HFFc6 (cell line): ENCODE measurements at places on chromosomes 3 and 15.
A peak's percentile ranks its signal among the peaks of the same experiment; 100 is the strongest.

- DNase-seq = no peak
Observed at GRCh38 chr3:167754049-167754448, 18.5 kb downstream of the SERPINI1 start.

- DNase-seq = no peak
Observed at GRCh38 chr3:131007256-131007655, 19.4 kb downstream of the ASTE1 start.

GRCh38 chr3:146501752-146502151, 32.4 kb upstream of the PLSCR2 start:
- DNase-seq = no peak

- DNase-seq = no peak
Observed at GRCh38 chr3:111284503-111285183, 213.0 kb downstream of the NECTIN3 start.

- no peak for DNase-seq
Observed at GRCh38 chr3:65762235-65762580, 276.5 kb downstream of the MAGI1 start.

- DNase-seq = peak; percentile 22
Observed at GRCh38 chr3:81545572-81545971, 215.9 kb downstream of the GBE1 start.

GRCh38 chr15:66306381-66306780, 13.0 kb downstream of the DIS3L start:
- DNase-seq = no peak

DNA sequence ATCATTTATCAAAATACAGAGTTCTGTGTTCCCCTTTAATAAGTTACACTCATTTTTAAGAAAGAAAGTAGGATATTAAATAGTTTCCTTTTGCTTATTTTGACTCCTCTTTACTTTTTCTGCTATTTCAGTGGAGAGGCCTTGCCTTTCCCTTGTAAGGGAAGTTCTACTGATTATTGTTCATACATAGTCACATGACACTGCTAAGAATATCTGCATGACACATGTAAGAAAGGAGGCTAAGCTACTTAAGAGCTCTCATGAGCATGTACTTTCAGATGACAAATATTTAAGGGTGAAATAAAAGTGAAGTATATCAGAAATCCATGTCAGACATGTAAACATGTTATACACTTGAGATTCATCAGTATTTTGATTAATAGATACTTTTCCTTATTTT, 39.0 kb downstream of the MYRIP start:
- DNase-seq = no peak

DNA sequence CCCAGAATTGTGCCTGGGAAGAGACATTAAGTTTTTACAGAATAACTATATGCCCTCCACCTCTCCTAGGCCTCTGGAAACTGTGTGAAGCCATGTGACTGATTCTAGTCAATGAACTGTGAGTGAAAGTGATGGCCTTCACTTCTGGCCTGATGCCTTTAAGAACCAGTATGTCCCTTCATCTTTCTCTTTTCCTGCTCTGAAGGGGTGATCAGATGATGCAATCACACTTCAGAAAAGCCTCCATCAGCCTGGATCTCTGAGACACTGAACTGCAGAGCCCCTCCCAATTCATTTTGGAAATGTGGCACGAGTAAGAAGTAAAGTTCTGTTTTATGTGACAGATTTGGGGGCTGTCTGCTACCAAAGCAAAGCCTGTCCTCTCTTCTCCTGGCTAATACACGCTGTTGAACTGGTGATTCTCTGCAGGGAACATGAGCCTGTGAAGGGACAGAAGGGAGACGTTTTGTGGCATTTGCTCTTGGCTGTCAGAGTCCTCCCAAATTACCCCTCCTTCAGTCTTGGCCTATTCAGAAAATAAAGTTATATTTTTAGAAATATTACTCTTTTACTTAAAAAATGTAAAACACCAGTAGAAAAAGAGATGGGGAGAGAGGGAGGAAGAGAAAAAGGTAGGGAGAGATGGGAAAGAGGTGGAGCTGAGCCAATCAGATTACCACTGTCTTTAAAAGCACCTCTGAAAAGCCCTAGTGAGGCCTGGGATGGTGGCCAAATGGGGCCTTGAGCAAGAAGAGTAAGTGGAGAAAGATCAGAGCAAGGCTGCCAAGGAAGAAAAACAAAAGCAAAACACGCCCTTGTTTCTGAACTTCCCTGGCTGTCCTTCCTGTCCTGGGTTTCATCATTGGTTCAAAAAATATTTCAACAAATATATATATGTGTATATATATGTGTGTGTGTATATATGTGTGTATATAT, 40.9 kb upstream of the RYK start:
- DNase-seq = peak; percentile 65

- no peak for DNase-seq
Observed at GRCh38 chr3:59317386-59317785, 267.6 kb upstream of the CFAP20DC start.

DNA sequence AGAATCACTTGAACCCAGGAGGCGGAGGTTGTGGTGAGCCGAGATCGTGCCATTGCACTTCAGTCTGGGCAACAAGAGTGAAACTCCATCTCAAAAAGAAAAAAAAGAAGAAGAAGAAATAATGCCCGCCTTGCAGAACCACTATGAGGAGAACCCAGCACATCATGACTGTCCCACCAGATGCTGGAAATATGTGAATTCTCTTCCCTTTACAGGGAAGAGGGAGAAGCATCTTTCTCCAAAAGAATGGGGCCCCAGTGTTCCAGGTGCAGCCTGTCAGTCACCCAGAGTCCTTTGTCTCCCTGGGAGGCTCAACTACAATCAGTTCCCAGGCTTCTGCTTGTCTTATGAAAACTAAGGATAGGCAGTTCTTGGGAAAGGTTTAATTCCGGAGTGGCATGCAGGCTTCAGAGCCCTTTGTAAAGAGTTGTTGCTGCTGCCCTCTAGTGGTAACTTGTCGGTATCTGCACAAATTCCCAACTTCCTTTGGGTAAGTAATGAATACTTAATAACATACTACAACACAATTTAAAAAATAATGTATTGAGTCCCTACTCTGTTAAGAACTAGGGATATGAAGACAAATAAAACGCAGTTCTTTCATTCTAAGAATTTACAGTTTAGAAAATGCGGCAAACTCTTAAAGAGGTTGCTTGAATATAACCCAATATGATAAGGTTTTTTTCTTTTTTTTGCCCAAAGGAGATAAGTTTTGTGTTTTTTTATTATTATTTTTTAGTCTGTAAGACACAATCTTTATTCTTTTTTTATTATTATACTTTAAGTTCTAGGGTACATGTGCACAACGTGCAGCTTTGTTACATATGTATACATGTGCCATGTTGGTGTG, 18.6 kb upstream of the TICRR start:
- DNase-seq = peak; percentile 65
